Inflammatory macrophage treated with lipopolysaccharide for 1 hour (primary cell): ENCODE measurements at places on chromosomes 5 and 9.

DNA sequence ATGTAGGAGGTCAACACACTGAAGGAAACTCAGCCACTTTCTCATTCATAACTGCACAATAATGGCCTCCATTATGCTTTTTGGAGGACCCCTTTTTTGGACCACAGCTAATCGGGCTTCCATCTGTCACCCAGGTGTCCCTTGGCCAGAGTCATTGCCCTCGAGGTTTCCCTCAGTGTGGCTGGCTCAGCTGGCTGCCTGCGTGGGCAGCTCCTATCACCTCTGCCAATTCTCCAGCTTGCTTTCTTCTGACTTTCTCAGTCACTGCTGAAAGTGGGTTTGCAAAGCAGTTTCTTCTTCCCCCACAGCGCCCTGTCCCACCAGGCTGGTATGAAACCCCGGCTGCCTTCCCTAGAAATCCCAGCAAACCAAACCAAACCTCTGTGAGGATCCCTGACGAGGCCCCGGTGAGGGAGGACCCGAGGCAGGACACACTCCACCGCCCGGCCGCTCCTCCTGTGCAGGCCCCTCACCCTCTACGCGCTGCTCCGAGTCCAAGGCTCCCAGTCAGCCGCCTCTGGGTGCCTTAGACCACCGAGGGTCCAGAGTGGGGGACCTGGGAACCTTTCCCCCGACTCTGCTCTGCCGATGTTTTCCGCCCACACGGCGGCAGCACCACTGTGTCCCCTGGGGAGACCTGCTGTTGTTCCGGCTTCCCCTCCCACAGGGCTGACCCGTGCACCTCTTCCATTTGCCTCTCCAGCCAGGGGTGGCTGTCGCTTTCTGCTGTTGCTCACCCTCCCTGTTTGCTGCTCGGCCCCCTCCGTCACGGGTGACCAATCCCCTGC lies 109.5 kb downstream of the TENT4A start:
- DNase-seq = no peak

DNA sequence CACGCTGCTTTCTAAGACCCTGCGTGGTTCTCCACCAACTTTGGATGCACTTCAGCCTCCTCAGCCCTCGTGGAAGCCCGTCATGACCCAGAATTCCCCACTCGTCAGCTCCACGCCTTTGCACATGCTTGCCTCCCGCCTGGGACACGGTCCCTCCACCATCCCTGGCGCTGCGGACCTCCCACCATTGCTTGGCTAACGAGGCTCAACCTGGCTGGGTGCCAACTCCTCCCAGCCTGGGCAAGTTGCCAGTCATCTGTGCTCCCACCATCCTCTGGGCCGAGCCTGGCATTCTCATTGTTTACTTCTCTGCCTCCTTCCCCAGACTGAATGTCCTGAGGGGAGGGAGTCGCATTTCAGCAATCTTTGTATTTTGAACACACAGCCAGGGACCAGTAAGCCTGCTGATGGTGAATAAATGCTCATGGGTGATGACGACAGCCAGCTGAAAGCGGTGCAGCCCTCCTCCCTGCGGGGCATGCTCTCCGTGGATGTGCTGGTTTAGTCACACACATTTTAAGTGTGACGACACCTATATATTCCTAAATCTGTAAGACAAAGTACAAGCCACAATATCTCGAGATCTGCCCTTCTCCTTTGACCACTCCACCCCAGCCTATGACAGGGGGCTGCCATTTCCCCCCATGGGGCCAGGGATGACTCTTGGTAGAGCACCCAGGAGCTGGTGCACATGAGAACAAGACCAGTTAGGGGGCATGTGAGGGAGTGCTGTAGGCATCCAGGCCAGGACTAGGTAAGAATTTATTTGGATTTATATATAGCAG lies 37.6 kb downstream of the ANKRD33B start:
- DNase-seq = no peak

DNA sequence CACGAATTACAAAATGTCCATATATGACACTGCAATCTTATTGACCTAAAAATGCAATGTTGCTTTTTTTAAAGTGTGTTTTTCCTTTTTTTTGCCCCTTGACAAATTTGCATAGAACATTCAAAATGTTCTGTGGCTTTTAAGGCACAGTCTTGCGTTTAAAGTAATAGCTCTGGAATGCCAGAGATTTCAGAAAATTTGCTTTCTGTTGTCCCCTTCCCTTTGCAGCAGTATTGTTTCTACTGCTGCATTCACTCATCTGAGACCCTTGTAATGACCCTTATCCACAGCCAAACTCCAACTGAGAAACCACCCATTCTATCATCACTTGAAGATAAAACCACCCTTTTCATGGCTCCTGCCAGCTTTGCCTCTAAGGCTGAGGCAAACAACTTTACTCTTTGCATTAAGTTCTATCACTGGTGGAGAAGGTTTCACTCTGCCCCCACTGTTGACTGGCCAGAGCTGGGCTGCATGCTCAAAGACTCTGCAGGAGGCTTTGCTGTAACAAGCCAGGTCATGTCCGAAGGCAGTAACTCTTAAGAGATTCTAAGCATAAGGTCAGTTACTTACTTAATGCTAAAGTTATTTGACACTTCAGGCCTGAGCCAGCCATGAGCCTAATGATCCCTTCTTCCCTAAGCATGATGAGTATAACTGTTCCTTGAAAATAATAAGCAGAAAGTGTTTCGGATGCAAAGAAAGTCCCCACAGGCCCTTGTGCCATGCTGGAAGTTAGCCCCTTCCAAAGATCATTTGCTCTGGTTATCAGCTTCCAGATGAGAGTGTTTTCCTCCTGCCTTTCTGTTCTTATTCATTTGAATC lies 101.9 kb downstream of the CD180 start:
- no peak for DNase-seq

GRCh38 chr5:146793709-146794108 lies 84.8 kb downstream of the PPP2R2B start:
- no peak for DNase-seq

- DNase-seq = no peak
Observed at GRCh38 chr9:20014168-20014567, 225.3 kb upstream of the SLC24A2 start.

GRCh38 chr9:128251732-128252100 lies 24.1 kb downstream of the GOLGA2 start:
- no peak for DNase-seq

- DNase-seq = no peak
Observed at GRCh38 chr5:56973473-56973872, 21.6 kb upstream of the MIER3 start.

- peak; percentile 68 for DNase-seq
Observed at GRCh38 chr9:134738869-134739659, 97.5 kb downstream of the COL5A1 start.

DNA sequence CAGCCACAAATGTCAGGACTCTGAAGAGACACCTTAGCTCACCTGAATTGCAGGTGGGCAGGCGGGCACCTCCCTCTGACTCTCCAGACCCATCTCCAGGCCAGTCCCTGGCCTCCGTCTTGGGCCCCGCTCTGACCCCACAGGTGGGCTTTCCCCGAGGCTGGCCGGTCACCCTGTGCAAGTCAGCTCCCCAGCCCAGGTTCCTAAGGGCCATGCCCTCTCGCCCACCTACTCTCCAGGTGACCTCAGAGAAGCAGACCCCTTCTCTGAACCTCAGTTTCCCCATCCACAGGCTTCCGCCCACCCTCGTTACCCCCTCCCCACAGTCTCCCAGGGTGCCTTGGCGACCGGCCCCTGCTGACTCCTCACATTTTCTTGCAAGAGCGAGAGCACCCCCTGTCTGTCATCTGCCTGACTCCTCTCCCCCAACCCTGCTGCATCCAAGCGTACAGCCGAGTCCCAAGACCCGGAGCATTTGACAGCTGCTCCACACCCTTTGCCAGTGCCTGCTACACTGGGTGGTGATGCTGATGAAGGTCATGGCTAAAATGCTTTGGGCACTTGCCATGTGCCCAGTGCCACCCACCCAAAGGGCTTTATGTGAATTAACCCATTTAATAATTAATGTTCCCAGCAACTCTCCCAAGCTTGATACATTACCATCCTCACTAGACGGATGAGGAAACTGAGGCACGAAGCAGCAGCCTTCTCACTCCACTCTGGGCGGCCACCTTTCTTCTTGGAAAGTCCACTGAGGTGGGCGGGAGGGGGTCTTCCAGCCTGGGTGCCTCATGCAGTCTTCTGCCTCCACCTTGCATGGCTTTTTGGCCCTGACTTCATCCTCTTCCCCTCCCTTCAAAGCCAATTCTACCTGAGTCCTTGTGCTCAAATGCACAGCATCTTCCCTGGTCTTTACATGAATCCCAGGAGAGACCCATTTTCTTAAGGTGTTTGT lies 51.1 kb upstream of the ORM1 start:
- peak; percentile 6 for DNase-seq

- peak; percentile 78 for DNase-seq
Observed at GRCh38 chr5:181243564-181244343, at the start of gene RACK1. TSS of gene RACK1 (minus strand) at chr5:181243906. CDS start at chr5:181243800, 106 bp downstream.

GRCh38 chr5:79255786-79256557 lies 20.0 kb downstream of the JMY start:
- DNase-seq = peak; percentile 8

DNA sequence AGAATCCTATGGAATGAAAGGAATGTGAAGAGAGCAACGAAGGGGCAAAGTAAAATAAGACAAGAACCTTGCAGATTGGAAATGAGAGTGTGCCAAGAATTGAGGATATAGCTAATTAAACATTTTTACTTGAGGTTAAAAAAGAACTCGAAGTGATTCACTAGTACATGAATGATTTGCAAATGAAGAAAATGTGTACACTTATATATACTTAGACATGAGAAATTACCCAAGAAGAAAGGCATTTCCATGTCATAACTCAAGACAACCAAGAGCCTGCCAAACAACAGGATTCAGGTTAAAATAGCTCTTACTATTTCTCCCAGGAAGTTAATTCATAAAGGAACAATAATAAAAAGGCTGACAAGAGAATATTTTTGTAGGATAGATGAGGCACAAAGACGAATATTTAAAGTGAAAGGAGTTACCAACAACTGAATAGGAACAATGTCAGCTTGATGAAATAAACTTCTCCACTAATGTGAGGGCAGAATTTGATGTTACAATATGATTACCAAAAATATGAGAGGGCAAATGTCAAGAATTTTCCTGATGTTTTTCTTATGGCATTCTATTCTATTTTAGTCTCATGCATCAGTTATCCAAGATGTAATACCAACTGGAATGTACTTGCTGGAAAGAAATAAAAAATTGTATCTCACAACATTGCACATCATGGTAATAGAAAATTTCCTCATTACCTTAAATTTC lies 18.9 kb upstream of the NPR3 start:
- DNase-seq = no peak

DNA sequence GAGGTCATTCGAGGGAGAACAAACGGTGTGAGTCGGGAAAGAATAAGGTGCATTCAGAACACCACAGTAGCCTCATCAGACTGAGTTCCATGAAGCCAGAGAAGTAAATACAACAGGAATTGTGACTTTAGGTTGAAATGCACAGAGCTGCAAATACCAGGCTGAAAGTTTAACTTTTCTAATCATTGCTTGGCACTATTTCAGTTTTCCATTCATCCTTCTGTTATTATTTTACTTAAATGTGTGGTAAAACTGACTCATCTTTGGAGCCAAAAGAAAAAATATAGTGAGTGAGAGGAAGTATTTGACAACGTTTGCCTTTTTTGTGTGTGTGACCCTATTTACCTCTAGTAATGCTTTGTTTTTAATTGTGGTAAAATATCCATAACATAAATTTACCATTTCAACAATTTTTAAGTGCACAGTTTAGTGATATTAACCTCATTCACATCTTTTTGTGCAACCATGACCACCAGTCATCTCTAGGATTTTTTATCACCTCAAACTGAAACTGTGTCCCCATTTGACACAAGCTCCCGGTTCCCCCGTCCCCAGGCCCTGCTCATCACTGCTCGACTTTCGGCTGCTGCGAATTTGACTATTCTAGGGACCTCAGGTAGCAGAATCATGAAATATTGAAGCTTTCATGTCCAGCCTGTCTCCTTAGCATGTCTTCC lies 166.8 kb downstream of the HSD17B3 start:
- no peak for DNase-seq

DNA sequence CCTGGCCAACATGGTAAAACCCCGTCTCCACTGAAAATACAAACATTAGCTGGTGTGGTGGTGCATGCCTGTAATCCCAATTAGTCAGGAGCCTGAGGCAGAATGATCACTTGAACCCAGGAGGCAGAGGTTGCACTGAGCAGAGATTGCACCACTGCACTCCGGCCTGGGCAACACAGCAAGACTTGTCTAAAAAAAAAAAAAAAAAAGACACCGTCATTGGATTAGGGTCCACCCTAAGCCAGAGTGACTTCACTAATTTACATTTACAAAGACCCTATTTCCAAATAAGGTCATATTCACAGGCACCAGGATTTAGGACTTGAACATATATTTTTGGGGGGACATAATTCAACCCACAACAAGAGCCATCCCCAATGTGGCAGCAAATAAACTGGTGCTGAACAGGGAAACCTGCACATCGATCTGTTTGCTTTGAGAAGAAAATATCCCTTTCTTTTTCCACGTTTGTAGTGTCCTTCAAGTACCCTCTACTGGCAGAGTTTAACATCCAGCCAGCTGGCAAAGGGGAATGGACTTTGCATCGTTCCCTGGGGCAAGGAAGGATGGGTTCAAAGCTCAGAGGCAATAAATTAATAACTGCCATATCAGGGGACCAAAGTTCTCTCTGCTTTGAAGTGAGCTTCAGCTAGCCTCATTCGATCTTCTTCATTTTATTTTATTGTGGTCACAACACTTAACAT lies 3.7 kb upstream of the DNAJC25 start:
- no peak for DNase-seq

DNA sequence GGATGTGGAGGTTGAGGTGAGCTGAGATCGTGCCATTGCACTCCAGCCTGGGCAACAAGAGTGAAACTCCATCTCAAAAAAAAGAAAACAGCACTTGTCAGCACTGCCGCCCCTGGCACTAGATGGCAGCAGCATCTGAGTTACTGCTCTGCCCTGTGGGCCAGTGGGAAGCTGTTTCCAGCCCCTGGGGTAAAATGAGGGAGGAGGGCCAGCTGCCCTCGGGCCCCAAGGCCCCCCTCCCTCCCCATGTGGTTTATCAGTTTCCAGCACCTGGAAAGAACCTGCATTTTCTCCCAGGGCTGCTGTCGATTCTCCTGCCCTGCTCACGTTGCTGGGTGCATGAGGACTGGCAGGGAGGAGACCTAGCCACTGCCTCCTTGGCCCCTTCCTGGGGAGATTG lies 13.2 kb upstream of the CEL start:
- peak; percentile 36 for DNase-seq

- peak; percentile 49 for DNase-seq
Observed at GRCh38 chr9:97109194-97109811, 70.4 kb upstream of the CTSV start.

- DNase-seq = no peak
Observed at GRCh38 chr5:152838241-152838786, 433.2 kb upstream of the NMUR2 start.

- no peak for DNase-seq
Observed at GRCh38 chr9:128201441-128202369, 1.5 kb upstream of the DNM1 start.

GRCh38 chr9:34636791-34637355 lies 714 bp downstream of the SIGMAR1 start:
- no peak for DNase-seq

GRCh38 chr9:19939734-19940278 lies 151.0 kb upstream of the SLC24A2 start:
- DNase-seq = no peak

- peak; percentile 59 for DNase-seq
Observed at GRCh38 chr5:179994583-179995323, 76.8 kb downstream of the RNF130 start.

GRCh38 chr9:3989915-3990314 lies 310.0 kb downstream of the GLIS3 start:
- no peak for DNase-seq

- no peak for DNase-seq
Observed at GRCh38 chr9:114084282-114085073, 6.4 kb upstream of the AMBP start.
